ENCODE measurements at places on chromosomes 1 and 21.

- DNase-seq: no peak
Measured at GRCh38 chr1:199460933-199461332, 566.6 kb upstream of the NR5A2 start.

- DNase-seq: no peak
Measured at GRCh38 chr1:243686159-243686558, 163.9 kb downstream of the AKT3 start.

DNA sequence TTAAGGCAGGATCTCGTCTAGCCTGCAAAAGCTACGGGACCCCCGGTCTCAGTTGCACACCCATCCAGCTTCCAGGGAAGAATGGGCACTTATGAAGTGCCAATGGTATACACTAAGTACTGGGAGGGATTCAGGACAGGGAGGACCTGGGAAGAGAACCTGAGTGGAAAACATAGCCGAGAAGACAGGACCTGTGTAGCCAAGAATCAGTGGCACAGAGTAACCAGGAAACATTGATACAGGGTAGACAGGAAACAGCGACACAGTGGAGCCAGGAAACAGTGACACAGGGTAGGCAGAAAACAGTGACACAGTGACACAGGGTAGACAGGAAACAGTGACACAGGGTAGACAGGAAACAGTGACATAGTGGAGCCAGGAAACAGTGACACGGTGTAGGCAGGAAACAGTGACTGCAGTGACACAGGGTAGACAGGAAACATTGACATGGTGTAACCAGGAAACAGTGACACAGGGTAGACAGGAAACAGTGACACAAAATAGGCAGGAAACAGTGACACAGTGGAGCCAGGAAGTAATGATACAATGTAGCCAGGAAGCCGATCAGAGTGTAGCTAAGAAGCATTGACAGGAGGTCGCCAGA lies 138.0 kb upstream of the ARHGEF16 start:
- DNase-seq: no peak

GRCh38 chr1:173337126-173337525 lies 130.0 kb upstream of the TNFSF4 start:
- DNase-seq: no peak

DNA sequence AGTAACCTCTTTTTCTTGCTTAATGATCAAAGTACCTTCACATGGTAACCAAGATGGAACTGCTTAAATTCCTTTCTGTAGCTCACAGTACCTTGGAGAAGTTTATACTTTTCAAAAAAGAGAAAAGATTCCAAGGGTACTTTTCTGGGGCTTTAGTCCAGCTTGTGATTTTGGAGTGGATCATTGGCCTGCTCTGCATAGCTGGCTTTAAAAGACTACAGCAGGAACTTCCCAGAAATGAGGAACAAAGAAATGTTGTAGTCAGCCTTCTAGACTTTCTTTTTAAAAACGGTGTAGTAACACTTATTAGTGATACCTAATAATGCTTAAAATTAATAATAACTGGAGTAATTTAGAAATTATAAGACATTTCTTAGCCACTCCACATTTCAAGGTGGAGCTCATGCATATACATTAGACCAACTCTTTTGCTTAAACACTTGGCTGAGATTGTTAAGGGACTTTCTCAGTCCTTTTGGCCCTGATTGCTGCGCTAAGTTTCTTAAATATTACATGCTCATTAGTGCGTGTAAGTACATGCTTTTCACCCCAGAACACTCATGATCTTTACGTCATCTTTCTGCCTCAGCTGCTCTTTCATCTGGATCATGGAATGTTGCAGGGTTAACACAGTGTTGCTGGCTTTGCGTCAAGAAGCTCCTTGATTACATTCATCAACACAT lies 57.3 kb downstream of the SDCCAG8 start:
- DNase-seq: no peak

DNA sequence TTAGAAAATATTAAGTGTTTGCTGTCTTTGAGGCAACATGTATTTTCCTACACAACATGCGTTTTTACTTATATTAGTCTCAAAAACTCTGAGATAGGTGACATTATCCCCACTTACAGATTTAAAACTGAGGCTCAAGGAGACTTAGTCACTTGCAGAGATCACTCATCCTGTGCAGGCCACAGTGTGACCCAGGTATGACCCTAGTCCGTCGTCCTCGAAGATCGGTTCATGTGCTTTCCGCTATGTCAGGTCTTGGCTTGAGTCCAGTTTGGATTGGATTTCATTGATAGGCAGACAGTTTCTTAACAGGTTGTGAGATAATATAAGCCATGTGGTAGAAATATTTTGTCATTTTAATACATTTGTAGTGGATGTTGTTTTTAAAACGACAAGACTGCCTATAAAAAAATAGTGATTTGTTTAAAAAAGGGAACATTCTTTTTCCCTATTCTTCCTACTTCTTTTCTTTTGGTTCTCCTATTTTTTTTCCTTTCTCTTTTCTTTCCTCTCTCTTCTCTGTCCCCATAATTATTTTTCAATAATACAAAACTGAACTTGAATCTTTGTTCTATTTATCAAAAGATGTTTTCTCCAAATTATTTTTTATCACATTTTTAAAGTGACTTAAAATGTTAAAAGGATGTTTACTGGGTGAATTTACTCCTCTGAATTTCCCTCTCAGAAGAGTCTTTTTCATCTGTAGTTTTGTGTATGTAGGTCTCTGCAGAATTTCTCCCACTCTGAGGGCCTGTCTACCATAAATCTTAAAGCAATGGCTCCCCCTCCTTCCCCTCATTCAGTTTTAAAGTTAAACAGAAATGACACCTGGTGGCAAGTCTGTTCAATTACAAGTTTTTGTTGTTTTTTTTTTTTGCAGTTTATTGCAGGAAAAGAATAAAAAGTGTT lies 81.8 kb downstream of the PHTF1 start:
- no peak for DNase-seq
